H9 (cell line): ENCODE measurements at places on chromosomes 5 and 9.

DNA sequence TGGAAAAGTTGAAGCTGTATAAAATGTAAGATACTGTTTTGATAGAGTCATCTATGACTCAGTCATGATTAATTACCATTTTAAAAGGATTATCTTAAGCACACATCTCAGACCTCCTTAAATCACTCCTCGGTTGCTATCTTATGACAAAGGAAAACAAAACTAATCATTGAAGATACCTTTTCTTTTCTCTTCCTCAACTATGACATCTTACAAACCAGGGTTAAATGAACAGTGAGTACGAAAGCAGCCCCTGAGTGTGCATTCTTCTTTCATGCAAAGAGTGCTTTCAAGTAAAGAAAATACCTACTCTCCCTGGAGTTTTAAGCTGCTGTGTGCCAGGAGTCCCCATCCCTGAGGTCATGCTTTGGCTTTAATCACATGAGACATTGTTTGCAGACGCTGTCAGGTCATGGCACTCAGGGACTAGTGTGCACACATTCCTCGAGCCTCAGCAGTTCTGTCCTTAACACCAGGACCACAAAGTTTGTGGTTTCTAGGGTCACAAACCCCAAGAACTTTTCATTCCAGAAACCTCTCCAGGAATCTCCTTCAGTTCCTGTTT lies 86.7 kb upstream of the ICE1 start:
- DNase-seq: no peak

DNA sequence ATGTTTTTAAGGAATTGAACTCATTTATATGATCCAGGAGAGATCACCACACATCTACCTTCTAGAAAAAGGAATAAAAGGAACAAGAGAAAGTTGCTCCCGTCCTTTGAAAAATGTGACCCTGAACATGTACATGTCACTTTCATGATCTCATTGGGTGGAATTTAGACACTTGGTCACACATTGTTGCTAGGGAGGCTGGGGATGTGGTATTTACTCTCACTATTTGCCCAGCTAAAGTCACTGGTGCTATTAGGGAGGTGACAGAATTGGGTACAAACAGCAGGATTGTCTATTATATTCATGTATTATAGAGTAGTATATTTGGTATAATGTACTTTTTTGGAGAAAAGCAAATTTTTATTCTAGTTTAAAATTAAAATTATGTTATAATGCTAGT lies 2.1 kb upstream of the CDH10 start:
- no peak for DNase-seq

DNA sequence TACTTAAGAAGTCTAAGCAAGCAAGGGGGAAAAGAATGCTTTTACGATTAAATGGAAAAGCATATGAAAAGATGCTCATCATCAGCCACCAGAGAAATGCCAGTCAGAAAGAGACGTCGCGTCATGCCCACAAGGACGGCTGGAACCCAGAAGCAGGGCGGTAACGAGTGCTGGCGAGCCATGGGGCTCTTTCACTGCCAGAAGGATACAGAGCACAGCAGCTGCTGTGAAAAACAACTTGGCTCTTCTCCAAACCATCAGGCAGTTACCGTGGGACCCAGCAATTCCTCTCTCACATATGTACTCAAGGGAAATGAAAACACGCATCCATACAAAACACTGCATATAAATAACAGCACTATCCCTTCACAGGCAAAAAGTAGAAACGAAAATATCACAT lies 95.5 kb downstream of the CAMSAP1 start:
- no peak for DNase-seq

- DNase-seq: no peak
These were observed 23.2 kb upstream of the RAI14 start for GRCh38 chr5:34632807-34633422.

GRCh38 chr9:77449240-77450084 lies 198.7 kb downstream of the GNA14 start:
- DNase-seq: no peak

DNA sequence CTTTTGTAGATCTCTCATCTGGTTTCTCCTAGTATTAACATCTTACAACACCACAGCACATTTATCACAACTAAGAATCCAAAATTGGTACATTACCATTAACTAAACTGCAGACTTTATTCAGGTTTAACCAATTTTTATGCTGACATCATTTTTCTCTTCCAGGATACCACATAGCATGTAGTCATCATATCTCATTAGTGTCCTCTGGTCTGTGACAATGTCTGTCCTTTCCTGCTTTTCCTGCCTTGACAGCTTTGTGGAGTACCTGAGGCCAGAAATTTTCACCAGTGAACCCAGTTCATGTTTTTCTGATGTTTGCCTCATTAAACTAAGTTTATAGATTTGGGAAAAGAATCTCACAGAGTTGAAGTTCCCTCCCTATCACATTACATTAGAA lies 294.7 kb upstream of the TNC start:
- DNase-seq: no peak

GRCh38 chr5:149666212-149666852 lies 63.8 kb upstream of the PPARGC1B start:
- no peak for DNase-seq

DNA sequence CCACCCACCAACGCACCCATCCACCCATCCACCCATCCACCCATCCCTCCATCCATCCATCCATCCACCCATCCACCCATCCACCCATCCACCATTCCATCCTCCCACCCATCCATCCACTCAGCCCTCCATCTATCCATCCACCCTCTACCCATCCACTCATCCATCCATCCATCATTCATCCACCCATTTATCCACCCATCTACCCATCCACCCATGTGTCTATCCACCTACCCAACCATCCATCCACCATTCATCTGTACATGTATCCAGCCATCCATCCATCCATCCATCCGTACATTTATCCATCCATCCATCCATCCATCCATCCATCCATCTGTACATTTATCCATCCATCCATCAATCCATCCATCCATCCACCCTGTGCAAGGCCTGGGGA lies 11.1 kb upstream of the VAV2 start:
- no peak for DNase-seq

DNA sequence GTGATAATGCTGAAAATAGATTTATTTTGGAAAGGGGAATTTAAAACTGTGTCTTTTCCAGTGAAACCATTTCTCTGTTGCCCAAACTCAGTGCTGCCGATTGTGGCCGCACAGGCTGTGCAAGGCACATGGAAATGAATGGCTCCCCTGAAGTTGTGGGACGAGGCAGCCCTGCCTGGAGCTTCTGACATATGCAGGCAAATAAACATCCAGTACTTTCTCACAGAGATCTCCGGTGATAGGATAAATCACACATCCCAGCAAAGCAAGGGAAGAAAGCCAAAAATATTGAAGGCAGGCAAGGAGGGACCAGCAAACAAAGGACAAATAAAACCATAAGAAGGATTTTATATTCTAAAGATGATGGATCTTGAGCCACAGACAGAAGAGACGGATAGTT lies 464.5 kb downstream of the MTRR start:
- no peak for DNase-seq

DNA sequence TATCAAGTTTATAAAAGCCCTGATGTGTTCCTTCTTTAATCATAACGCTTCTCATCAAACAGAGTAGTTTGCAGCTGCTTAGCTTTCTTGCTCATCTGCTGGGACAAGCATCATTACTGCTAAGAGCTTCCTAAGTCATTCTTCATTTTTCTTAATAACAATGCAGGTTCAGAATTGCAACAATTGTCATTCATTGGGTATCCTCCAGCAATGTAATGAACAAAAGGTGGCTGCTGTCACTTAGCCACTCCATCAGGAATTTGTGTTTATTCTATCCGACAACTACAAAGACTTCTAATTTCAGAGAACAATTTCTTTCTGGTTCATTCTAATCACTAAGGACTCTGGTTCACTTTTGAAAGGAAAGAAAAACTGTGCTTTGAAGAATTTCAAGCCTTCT lies 836.7 kb upstream of the CDH10 start:
- no peak for DNase-seq

DNA sequence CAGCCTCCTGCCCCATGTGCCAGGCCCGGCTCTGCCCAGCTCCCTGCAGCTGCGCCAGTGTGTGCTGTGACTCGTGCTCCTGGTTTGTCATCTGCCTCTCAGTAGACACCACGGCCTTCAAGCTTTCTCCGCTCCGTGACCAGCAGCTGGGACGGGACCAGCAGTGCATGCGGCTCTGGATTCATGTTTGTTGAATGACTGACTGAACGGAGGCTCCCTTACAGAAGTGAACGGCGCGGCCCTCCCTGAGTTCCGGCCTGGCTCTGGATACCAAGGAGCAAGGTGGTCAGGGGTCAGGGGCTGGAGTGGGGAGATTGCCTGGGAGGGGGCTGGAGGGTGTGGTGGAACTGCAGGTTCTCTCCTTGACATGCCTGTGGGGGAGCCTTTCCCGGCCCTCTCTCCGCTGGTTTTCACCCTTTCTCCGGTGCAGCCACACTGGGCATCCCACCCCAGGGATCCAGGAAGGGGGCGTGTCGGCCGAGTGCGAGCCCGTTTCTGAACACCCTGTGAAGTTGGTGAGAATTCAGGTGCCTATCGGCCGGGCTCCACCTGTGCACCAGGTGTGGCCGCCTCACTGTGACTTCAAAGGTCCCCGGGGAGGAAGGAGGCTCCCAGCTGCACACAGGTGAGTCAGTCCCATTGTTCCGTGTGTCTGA lies 11.1 kb upstream of the CEP72 start:
- no peak for DNase-seq

DNA sequence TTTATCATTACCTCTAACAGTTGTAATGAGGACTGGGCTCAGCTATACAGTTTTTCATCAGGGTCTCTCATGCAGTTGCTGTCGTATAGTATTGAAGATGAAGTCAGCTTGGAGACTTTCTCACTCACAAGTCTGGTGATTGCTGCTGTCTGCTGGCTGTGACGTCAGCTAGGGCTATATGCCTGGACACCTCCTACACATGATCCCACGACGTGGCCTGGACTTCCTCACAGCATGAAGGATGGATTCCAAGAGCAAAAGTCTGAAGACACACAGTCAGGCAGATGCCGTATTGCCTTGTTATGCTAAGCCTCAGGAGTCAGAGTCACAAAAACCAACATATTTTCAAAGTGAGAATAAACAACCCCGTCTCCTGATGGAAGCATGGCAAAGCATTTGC lies 193.3 kb downstream of the LURAP1L start:
- no peak for DNase-seq
